ENCODE measurements at places on chromosomes 3 and 15.
A peak's percentile ranks its signal among the peaks of the same experiment; 100 is the strongest.

GRCh38 chr3:123807820-123808219, 76.3 kb downstream of the MYLK start:
- no peak for DNase-seq

DNA sequence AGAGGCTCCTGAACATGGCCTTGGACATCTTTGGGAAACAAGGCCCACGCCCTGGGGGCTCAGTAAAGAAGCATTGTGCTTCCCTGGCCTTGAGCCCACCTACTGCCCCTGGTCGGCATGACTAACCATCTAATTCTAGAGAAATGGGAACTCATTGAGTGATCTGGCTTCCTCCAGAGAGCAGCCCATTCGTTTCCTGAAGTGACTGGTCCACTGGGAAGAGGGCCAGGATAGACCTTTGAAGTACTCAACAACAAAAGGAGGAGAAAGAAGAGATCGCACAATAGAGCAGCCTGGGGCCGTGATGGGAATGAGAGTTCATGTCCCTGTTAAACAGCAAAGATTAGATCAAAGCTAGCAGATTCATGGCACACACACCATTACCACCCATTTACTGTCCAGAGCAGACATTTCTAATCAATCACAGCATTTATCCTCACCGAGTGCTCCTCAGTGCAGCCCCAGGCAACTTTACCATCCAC, 514.4 kb upstream of the PROK2 start:
- no peak for DNase-seq

DNA sequence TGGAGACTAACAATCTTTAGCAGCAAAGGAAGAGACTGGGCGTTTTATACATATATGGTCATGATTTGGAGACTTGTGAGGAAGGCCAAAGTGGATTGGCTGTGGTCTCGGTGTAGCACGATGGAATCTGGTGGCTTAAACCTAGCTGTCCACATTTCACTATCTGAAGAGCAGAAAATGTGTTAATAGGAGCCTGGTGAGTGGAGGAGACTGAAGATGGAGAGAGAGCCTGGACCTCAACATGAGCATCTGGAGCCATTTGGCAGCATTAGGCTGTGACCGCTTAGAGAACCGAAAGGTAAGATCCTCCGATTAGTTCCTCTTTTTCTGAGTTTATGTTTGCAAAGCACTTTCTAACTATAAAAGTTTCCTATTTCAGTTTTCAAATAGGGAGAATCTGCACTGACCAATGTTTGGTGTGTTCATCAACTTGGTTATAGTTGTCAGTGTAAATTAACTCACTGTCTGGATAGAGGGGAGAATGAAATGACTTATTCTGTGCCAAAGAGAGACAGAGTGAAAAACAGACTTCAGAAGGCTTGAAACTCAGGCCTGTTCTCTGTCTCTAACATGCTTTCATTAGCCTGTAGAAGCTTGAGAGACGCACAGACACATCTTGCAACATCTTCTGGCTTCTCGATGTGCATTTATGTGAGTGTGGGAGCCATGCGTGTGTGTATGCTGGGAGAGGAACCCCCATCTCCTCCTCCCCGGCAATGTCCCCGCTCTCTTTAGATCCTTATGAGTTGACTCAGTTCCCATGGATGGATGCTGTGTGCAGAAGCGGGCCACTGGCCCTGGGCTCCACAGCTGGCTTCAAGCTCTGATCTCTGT, 244.7 kb upstream of the TBL1XR1 start:
- peak; percentile 82 for DNase-seq

- DNase-seq = no peak
Measured at GRCh38 chr3:76010252-76010651, 224.9 kb upstream of the ZNF717 start.
